Hippocampal formation (tissue), 2 donors: ENCODE measurements at places on chromosomes 16 and 17.

GRCh38 chr16:76748461-76749348 lies 442.3 kb upstream of the MON1B start:
- no peak for DNase-seq

- no peak for DNase-seq
Measured at GRCh38 chr17:65005858-65006257, 50.7 kb downstream of the GNA13 start.

GRCh38 chr17:17181666-17182597 lies 24.2 kb downstream of the PLD6 start:
- no peak for DNase-seq

DNA sequence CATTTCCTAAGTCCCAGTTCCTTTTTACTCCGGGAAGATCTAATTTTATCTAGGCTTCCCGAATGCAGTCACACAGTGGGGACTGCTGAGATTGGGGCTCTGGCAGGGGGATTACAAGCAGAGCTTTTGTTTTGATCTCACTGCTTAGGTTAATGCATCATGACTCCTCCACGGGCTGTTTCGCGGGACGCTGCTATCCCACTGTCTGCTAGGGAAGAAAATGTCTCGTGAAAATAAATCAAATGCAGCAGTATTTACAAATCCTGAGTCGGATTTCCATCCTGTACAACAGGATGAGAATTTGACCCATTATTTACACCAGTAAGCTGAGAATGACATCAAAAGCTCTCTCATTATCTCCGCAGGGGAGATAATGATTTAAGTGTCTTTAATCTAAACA lies 83.8 kb downstream of the CDH11 start:
- no peak for DNase-seq

- no peak for DNase-seq
Measured at GRCh38 chr16:35687071-35687470, 2227.7 kb downstream of the TP53TG3F start.

DNA sequence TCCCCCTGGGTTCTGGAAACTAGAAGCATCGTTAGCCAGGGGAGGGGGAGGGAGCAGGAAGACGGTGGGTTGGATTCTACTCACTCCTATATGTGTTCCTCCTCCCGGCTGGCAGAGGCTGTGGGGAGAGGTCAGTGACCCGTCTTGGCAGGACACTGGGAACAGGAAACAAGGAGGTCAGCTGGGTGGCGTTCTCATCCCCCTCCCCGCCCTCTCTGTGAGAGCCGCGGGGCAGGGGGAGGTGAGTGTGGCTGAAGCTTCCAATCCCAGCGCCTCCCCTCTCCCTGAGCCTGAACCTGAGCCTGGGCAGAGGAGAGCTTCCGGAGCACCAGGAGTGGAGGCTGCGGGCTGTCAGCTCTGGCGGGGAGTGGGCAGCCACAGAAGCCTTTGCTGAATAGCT lies 12.5 kb downstream of the GPRC5C start:
- no peak for DNase-seq

DNA sequence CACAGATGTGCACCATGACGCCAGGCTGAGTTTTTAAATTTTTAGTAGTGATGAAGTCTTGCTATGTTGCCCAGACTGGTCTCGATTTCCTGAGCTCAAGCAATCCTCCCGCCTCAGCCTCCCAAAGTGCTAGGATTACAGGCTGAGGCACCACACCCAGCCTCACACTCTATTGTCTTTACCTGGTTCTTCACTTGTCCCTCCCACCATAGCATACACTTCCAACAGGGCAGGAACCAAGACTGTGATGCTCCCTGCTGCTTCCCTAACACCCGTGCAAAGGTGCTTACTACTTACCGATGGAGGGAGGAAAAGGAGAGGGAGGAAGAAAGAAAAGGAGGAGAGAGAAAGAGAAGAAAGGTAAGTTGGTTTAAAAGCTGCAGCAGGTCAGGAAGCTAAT lies 41.4 kb upstream of the MEIOC start:
- DNase-seq, result no peak
